SW 1271 (cell line): ENCODE measurements at places on chromosomes 3 and 15.

GRCh38 chr3:39428745-39429201 lies 22.3 kb downstream of the RPSA start:
- no peak for DNase-seq

DNA sequence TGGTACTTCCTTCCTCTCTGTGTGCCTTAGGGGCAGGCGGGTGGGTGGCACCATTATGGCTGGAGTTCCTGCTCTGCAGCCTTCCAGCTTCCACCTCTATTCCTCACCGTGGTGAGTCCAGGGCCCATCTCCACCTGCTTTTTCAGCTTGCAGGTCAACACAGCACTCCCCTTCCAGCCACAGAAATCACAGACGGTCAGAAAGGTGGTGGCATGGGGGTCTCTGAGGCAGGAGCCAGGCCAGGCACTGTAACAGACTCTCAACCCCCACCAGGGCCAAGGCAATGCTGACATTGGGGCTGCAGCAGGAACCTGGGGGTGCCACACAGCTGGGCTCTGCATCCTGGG lies 16.6 kb downstream of the KLF15 start:
- DNase-seq: no peak

GRCh38 chr3:52983828-52984227 lies 62.0 kb downstream of the SFMBT1 start:
- no peak for DNase-seq

GRCh38 chr3:105157766-105158085 lies 209.0 kb upstream of the ALCAM start:
- DNase-seq: no peak

GRCh38 chr3:123884203-123884831 lies at the start of gene MYLK:
TSS of gene MYLK (minus strand) at chr3:123884332. CDS start at chr3:123793841, 90,491 bp downstream.
- peak; percentile 54 for DNase-seq

DNA sequence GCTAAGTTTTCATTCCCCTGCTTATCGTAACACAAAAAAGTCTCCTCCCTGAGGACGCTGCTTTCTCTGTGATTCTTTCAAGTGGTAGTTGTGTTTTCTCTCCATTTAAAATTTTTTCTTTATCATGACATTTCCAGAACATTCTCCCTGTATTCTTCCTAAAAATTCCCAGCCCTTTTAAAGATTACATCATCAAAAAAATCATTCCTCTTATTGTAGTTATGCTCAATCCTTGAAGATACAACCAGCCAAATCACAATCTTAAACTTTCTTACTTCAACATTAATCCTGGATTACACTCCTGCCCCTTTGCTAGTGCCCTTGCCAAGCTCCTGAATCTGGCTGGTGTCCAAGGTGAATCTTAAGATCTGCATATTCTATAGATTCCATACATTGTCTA lies 163.7 kb upstream of the CBLB start:
- DNase-seq: no peak

GRCh38 chr15:85780225-85780985 lies 14.3 kb downstream of the KLHL25 start:
- DNase-seq: no peak

DNA sequence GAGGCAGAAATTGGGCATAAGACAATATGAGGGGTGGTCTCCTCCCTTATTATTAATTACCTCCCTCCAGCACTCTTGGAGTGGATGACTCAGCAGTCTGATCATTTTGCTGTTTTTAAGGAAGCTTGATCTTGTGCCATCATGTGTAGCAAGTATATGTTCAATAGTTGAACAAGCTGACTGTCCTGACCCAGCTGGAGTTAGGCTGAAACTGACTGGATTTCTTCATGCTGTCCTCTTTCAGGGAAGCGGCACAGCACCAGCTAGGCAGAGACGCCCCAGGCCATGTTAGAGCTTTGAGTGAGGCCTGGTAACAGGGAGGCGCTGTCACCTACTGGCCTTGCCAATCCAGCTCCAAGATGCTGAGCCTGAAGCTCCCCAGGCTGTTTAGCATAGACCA lies 54.4 kb upstream of the KIF23 start:
- no peak for DNase-seq

DNA sequence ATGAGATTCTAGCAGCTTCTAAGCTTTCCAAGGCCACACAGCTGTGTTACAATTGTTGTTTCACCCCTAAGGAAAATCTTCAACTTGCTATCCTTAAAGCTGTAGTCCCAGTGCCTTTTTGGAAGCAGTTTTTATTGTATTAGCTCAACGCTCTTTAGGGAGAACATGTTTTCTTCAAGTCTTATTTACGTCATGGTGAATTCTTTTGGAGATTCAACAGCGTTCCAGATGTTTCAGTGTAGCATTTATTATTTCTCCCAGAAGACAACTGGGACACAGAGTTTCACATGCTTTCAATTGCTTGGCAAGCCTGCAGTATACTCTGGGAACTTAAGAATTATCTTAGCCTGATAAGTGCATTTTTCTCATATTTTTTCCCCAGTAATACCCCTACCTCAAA lies 888.3 kb downstream of the PLOD2 start:
- no peak for DNase-seq

DNA sequence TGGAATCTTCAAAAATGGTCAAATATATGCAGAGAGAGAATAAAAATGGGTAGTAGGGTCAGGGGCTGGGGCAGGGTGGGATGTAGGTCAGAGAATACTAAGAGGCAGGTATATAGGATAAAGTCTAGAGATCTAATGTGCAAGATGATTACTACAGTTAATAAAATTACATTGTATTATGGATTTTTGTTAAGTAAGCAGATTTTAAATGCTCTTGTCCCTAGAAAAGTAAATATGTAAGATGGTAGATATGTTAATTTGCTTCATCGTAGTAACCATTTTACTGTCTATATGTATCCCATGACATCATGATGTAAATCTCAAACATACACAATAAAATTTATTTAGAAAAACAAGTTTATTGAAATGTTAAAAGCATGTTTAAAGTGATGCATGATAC lies 1051.4 kb downstream of the AGBL1 start:
- no peak for DNase-seq

DNA sequence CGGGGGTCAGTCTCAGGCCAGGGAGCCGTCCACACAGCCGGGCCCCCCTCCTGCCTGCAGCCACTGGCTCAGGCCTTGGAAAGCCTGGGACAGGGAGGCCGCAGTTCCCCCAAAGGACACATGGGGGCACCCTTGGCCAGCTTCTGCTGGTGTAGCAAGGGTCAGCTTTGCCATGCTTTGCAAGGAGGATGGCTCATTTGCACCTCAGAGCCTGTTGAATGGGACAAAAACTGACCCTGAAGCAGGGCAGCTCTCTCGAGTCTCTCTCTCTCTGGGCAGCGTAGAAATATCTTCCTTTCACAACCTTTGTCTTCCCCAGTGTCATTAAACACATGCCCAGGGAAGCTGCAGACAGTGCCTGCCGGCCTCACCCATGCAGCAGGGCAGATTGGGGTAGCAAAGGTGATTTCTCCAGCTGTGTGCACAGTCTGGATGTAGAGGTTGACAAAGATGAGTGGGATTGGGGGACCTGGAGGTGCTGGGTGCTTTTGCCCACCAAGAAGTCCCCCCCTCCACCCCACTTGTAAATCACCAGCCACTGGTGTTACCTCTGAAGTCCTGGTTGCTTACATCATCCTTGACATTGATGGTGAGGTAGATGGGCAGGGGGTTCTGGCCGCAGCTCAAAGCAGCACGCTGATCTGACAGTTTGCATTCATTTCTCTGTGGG lies 17.4 kb upstream of the EHD4 start:
- no peak for DNase-seq

DNA sequence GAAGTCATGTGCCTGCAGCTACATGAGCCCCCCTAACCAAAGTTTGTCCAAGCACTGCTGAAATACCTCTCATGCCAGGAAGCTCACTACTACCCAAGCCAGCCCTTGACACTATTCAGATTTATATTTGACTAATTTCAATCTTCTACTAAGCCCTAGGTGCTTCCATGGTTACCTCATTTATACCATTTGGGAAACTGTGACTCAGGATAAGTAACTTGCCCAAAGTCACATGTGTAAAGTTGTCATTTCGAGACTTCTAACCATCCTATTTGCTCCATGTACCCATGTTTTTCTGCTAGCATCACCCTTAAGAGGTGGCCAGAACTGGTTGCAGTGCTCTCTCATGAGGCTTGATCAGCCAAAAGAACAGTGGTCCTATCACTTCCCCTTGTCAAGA lies 20.7 kb upstream of the TIMP4 start:
- DNase-seq: no peak

DNA sequence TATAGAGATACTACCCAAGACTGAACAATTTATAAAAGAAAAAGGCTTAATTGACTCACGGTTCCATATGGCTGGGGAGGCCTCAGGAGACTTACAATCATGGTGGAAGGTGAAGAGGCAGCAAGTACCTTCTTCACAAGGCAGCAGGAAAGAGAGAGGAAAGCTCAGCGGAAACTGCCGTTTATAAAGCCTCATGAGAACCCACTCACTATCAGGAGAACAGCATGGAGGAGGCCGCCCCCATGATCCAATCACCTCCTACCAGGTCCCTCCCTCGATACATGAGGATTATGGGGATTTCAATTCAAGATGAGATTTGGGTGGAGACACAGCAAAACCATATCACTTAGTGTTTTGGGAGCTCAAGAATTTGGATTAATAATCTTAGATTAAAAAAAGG lies 240.2 kb downstream of the UACA start:
- no peak for DNase-seq

DNA sequence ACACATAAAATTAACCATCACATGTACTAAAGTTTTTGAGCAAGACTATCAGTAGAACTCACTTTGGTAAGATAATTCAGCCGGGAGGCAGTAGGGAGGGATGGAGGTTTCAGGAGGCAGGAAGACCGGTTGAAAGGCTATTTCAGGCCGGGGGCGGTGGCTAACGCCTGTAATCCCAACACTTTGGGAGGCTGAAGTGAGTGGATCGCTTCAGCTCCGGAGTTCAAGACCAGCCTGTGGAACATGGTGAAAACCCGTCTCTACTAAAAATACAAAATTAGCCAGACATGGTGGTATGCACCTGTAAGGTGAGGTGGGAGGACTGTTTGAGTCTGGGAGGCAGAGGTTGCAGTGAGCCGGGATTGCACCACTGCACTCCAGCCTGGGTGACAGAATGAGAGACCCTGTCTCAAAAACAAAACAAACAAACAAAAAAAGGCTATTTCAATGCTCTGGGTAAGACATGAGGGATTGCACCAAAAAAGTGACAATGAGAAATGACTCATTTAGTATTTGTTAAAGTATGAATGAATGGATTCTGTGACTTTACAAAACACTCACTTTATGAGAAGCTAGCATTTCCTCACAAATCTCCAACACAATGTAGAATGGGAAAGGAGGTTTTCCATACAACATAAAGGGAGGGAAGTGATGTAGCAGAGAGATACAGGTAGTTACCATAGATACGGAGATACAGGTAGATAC lies 43.9 kb downstream of the SH3BP5 start:
- no peak for DNase-seq

- no peak for DNase-seq
Measured at GRCh38 chr3:157087780-157088600, 72.0 kb downstream of the CCNL1 start.

DNA sequence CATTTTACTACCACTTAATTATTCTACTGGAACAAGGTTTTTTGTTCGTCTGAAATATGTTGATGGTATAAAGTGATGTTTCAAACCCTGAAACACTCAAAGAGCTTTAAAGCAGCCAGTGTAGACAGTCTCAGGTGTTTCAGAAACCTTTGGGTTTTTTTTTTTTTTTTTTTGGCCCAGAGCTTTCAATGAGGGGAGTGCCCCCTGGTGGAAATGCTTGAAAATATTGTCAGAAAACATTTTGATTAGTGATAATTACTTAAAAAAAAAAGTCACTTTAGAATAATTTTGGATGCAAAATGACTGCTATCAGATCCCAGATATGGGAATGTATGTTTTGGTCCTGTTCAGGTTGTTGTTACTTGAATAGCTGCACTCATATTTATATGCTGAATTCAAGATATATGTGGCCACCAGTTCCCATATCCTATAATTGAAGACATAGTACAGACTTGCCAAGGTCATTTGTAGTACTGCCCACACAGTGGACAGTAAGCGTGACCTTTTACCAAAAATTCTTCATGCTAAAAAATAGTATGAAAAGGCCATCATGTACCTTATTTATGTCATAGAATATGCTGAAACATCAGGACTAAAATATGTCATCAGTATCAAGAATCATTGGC lies 35.9 kb downstream of the SATB1 start:
- peak; percentile 37 for DNase-seq

DNA sequence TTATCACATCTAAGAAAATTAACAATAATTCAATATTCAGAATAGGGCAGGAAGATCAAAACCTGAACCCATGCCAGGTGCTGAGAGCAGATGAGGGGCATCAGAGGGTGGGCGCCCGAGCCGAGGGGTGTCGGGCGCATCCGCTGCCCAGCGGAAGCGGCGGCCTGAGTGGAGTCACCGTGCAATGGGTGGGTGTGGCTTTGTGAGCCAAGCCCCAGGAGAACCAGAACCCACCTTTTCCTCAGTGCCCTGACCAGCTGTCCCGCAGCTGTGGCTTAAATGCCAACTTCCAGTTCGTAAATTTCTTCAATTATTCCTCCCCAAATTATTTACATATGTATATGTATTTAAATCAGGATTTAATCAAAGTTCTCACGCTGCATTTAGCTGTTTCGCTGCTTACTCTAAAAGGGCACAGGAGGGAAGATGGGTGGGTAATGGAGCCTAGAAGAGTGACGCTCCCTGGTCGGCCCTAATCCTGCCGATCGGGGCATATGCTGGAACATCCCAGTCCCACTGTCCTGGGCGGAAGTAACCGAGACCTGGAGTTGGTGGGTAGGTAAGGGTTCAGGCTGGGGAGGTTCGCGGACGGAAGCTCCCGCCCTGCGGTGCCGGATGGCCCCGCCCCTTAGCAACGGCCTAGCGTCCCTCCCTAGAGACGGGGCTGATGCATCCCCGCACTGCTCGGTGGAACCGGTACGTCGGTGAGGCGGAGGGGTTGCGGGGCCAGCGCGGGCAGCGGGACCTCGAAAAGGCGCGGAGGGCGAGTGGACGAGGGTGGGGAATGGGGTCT lies 1.3 kb downstream of the DNAH1 start:
- no peak for DNase-seq

GRCh38 chr15:35444557-35445204 lies 101.3 kb downstream of the DPH6 start:
- no peak for DNase-seq

GRCh38 chr3:59234884-59235633 lies 185.2 kb upstream of the CFAP20DC start:
- DNase-seq: no peak

GRCh38 chr3:11385326-11385725 lies 113.1 kb downstream of the ATG7 start:
- no peak for DNase-seq

DNA sequence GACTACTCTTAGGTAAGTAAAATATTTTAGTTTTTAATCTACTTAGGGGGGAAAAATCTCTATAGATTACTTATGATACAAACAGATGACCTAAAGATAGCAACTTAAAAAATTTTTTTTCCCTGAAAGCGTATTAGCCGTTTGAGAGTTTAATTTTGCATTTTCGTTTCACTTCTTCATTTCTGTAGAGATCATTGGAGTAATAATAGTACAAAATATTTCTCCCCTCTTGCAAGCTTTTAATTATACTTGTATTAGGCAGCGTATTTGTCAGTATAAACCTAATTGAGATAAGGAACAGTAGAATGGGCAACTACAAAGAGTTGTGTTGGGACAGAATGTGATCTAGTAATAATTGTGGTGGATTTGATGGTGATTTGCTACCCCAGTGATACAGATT lies 10.3 kb downstream of the SKIL start:
- DNase-seq: no peak
